Foreskin keratinocyte (primary cell): ENCODE measurements at places on chromosomes 12 and 14. TPM values are rescaled to one million over a fixed set of nuclear protein-coding genes. Genes with fewer than 3 reads are reported as not detected.
A peak's percentile ranks its signal among the peaks of the same experiment; 100 is the strongest.

- no peak for DNase-seq
Measured at GRCh38 chr14:104882991-104883660, 18.1 kb downstream of the CEP170B start.

TDRD9 gene
- total RNA-seq: 0.35 and 1.6 TPM in 2 replicates

LRTM2 gene
- total RNA-seq: not detected in 2 replicates

GRCh38 chr14:105192866-105193731 lies 12.0 kb upstream of the NUDT14 start:
- no peak for DNase-seq

GRCh38 chr12:49946086-49946485 lies 4.5 kb upstream of the AQP2 start:
- no peak for DNase-seq

DNA sequence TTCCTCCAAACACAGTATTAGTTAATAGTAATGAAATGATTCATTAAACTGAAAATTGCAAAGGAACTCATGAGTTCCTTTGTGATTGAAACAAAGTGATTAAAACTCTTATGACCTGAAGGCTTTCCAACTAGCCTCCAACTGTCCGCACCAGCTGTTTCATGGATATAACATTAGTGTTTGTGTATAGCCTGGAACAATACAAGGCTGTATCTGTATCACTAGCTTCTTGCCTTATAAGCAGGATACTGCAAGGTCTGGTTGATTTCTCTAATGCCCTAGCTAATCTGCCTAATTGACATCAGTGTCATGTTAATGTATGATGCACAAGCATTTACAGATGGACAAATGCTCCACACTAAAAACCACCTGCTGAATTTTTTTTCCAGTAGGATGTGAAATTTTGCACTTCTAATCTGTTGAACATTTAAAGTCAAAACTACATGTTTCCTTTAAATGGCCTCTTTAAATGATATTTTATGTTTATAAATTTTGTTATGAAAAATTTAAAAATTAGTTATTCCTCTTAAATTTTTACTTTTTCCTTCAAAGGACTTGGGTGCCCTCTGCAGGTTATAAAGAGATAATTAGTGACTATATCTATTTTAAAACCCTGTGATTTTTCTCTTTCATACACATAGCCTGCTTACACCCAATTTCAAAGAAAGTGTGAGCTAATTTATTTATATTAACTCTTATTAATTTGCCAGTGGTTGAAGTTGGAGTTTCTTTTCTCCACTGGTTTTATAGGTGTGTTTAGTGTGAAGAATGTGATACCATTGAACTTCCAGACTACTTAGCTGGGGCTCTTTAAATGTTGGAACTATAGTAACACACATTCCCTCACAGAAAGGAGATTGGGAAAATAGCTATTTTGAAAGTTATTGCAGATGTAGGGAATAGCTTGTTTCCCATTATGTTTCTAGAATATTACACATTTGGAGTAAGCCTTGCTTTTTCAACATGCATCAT lies 25.4 kb downstream of the AP5M1 start:
- no peak for DNase-seq

GRCh38 chr12:30908722-30909348 lies 17.7 kb upstream of the TSPAN11 start:
- no peak for DNase-seq

GRCh38 chr12:105575235-105575634 lies 244.7 kb downstream of the C12orf75 start:
- no peak for DNase-seq

- no peak for DNase-seq
Measured at GRCh38 chr14:35985474-35986218, 159.5 kb downstream of the BRMS1L start.

NOS1 gene
- 1.8 and 11.2 TPM in 2 replicates for total RNA-seq

GRCh38 chr14:103288076-103288766 lies 45.8 kb upstream of the EIF5 start:
- DNase-seq: no peak

COCH gene
- 0.04 TPM in 1 of 2 replicates, not detected in the other for total RNA-seq

- DNase-seq: peak; percentile 69
Measured at GRCh38 chr14:55519473-55520080, 60.4 kb upstream of the KTN1 start.

DNA sequence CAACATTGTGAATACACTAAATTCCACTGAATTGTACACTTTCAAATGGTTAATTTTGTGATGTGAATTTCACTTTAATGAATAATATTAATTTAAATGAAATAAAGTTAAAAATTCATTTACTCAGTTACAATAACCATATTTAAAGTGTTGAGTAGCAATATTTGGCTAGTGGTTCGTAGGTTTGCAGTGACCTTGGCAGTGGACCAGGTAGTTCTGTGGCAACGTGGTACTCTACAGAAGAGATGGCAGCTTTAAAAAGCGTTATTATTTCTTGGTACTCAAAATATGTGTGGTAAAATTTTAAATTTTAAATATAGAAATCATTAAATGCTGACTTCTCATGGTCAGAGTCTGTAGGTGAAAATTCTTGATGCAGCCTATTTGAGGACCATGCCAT lies 51.6 kb downstream of the AEBP2 start:
- DNase-seq: no peak

GRCh38 chr14:77059276-77059915 lies 30.9 kb upstream of the IRF2BPL start:
- peak; percentile 80 for DNase-seq

DNA sequence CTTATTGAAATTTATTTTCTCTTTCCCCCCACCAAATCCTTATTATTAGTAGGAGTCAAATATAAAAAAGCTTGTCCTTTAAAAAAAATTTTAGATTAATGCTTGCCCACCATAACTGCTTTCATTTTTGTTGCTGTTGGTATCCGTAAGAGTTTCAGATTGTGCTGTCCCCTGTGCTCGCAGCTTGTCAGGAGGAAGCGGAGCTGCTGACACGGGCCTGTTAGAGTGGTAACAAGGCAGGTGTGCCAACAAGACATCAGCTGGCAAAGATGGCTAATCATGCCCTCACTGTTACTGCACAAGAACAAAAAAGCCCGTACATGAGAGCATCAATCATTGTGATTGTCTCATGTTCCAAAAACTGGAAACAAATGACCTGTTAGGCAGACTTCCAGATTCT lies 148.4 kb downstream of the ALG10B start:
- DNase-seq: no peak

GRCh38 chr12:1422604-1423315 lies 171.6 kb downstream of the FBXL14 start:
- no peak for DNase-seq

DNA sequence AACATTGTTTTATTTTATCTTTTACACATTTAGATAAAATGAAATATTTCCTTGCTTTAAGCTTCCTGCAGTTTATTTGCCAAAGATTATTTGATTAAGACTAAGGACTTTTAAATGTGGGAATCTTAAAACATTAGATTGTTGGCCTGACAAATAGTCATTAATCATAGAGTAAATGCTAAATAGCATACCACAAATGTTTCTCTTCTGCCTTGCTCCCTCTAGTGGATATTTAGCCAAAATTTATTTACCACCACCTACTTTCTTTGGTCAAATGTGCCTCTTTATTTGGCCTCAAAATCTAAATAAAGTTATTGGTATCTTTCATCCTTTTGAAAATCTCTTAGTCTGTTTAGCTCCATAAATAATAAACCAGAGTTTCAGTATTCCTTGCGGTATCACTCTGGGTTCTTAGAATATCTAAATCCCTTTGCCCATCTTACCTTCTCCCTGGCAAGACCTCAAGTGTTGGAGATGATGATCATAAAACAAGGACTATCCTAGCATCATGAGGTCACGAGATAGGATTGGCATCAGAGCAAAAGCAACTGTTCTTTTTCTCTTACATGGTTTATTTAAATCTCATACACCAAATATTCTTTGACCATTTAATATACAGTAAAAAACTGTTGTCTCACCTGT lies 150.6 kb upstream of the AEBP2 start:
- peak; percentile 28 for DNase-seq

GRCh38 chr12:44626883-44627282 lies 249.2 kb downstream of the NELL2 start:
- DNase-seq: no peak

OLR1 gene
- total RNA-seq: not detected in 2 replicates

SYNDIG1L gene
- not detected in 2 replicates for total RNA-seq

- DNase-seq: no peak
Measured at GRCh38 chr12:51871126-51871525, 16.8 kb upstream of the ANKRD33 start.

GRCh38 chr14:105102893-105103292 lies 37.7 kb upstream of the GPR132 start:
- DNase-seq: no peak

LBHD2 gene
- total RNA-seq: not detected in 2 replicates

- no peak for DNase-seq
Measured at GRCh38 chr12:61538951-61539350, 721.3 kb upstream of the USP15 start.

TAMALIN gene
- 0.11 and 0.44 TPM in 2 replicates for total RNA-seq

GRCh38 chr12:42010715-42011114 lies 134.0 kb downstream of the GXYLT1 start:
- DNase-seq: no peak

DNA sequence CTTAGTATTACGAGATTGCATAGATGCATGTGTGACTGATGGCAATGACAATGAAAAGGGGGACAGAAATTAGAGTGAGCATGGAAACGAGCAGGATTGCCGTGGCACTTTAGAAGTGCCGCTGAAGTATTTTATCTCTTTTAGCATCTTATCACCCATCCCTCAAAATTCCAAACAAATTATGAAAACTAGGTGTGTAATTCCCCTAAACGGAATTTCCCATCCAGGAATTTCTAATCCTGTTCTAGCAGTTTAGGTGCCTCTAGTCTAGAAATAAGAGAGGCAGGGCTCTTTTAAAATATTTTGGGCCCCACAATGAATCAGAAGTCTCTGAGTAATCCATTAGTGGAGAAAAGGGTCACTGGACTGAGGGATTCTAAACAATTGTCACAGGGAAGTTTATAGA lies 947 bp downstream of the TMEM52B start:
- DNase-seq: peak; percentile 65

GRCh38 chr12:87001102-87001501 lies 744.9 kb upstream of the MGAT4C start:
- no peak for DNase-seq

DNA sequence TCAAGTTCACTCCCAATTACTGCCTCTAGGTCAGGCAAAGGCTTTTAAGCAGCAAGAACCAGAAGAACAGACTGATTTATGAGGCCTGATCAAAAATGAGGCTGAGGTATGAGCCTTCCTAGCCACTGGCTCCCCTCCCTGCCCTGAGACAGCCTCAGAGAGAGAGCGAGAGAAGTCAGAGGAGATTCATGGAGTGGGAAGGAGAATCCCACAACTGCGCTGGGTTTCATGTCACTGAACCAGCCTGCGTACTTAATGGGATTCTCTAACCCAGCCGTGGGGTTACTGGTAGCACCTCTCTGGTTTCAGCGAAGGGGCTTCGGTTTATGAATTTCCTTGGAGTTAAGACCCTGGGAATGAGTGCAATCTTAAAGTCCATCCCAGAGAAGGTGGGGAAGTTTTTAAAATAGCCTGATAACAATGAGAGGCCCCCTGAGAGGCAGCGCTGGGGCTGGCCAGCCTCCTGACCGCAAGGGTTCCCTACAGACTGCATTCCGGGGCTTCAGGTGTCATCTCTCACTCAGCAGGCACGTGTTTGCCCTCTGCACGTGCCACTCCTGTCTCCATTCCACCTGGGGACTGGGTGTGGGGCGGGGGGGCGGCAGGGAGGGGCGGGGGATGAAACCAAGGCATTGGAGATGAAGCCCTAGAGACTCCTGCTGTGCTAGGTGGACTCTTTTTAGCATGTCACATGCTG lies 6.1 kb upstream of the GPRC5A start:
- no peak for DNase-seq

CALCOCO1 gene
- total RNA-seq: 31.5 and 51.5 TPM in 2 replicates

DNA sequence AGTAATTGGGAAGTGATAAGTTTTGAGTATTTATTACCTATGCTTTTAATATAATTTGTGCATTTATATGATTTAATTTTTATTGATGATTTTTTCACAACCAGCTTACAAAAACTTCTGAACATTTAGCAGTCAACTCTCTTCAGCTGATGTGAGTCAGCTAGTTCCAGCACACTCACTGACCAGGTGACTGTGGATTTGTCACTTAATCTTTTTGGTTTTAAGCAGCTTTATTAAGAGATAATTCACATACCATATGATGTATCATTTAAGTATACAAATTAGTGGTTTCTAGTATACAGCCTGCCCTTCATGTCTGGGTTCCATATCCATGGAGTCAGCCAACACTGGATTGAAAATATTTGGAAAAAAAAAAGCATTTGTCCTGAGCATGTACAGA lies 103.5 kb downstream of the SYNE2 start:
- peak; percentile 26 for DNase-seq

DNA sequence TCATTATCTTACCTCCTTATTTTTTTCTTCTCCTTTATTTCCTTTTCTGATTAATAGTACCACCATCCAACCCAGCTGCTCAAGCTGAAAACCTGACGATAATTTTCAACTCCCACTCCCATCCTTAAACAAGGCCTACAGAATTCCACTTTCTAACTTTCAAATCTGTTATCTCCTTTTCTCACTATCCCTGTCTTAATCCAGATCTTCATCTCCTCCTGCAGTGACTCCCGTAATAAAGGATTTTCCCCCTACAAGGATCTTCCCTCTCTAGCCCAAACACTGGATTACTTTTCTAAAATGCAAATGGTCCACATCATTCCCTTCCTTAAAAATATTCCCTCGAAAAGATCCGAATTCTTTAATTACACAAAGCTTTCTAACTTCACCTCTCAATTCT lies 1.5 kb downstream of the TRAPPC6B start:
- DNase-seq: no peak

KRT78 gene
- 0.32 and 0.58 TPM in 2 replicates for total RNA-seq

DNA sequence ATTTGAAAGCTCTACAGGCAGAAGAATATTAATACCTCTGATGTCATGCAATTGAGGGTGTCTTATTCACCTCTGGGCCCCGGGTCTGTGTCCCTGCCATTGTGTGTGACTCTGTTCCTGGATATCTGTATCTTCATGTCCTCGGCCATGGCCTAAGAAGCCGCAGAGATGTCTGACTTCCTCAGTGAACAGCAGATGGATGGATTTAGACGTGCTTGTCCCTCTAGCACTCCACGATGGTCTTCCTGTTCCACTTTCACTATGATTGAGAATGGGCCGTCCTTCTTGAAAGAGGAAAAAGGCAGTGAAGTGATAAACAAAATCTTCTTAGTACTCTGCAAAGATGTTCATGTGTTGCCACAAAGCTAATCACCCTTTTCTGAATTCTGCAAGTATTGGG lies 217.4 kb downstream of the SLC41A2 start:
- DNase-seq: no peak

DNA sequence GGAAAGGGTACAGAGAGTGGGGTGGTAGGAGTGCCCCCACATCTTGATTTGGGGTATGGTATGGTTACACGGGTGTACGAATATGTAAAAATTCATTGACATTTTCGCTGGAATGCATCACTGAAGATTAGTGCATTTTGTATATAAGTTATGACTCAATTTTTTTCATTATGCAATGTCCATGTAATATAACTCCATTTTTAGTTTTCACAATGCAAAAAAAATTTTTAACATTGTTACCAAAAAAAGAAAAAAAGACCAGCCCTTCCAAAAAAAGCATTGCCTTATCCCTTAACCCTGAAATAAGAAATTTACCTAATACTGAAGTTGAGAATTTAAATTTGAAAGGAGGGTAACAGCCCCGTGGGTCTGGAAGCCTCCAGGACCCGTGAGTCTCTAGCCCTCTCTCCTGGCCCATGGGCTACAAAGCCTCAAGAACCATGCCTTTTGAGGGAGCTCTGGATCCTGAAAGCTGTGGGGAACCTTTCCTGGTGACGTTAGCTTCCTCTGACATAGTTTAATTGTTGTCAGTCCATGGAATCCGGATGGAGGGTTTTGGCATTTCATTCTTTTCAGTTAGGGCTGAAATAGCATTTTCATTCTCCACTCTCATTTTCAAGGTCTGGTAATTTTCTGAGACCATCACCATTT lies 55.6 kb upstream of the ACTN1 start:
- DNase-seq: no peak

SDR9C7 gene
- 0.07 and 0.24 TPM in 2 replicates for total RNA-seq

GRCh38 chr12:131283191-131283861 lies 329.6 kb downstream of the ADGRD1 start:
- no peak for DNase-seq
